A549 treated with Mapracorat at 1 μM for 4 hours (cell line): ENCODE measurements at places on chromosomes 12 and 14. TPM values are rescaled to one million over a fixed set of nuclear protein-coding genes. Genes with fewer than 3 reads are reported as not detected.

Gene APOF
- not detected in 5 replicates for total RNA-seq

Gene KRT3
- 0.06 to 0.11 TPM in 2 of 5 replicates, not detected in the others for total RNA-seq

Gene KCNC2
- total RNA-seq: not detected in 5 replicates

Gene OAS2
- 0.12 to 0.41 TPM (median 0.13 TPM) in 5 replicates for total RNA-seq

Gene RBP5
- 0.52 TPM in 1 of 5 replicates, not detected in the others for total RNA-seq

Gene RPL41
- total RNA-seq: 5,582 to 6,195 TPM (median 5,751 TPM) in 5 replicates

Gene RNF212B
- total RNA-seq: not detected in 5 replicates

Gene TBX3
- 38.2 to 56.5 TPM (median 55.1 TPM) in 5 replicates for total RNA-seq

Gene PWP1
- 86.1 to 105 TPM (median 92.9 TPM) in 5 replicates for total RNA-seq

Gene TMTC1
- 0.05 to 0.21 TPM (median 0.07 TPM) in 5 replicates for total RNA-seq

Gene RGS6
- not detected in 5 replicates for total RNA-seq

Gene PRH2
- total RNA-seq: 0.30 to 0.39 TPM (median 0.38 TPM) in 3 of 5 replicates, not detected in the others
